ENCODE measurements at places on chromosomes 7 and 10.

- DNase-seq = no peak
Measured at GRCh38 chr7:19619122-19619521, 89.7 kb downstream of the POLR1F start.

- DNase-seq = no peak
Measured at GRCh38 chr7:22718911-22719420, 8.0 kb upstream of the IL6 start.

- DNase-seq = no peak
Measured at GRCh38 chr7:110373859-110374258, 717.1 kb upstream of the LRRN3 start.

GRCh38 chr7:44482502-44483485 is 7.7 kb downstream of the NUDCD3 start:
- no peak for DNase-seq

All from progenitor cell of endocrine pancreas (in vitro differentiated cells).